ENCODE measurements at places on chromosomes 12 and 14. TPM values are rescaled to one million over a fixed set of nuclear protein-coding genes. Genes with fewer than 3 reads are reported as not detected.

DNA sequence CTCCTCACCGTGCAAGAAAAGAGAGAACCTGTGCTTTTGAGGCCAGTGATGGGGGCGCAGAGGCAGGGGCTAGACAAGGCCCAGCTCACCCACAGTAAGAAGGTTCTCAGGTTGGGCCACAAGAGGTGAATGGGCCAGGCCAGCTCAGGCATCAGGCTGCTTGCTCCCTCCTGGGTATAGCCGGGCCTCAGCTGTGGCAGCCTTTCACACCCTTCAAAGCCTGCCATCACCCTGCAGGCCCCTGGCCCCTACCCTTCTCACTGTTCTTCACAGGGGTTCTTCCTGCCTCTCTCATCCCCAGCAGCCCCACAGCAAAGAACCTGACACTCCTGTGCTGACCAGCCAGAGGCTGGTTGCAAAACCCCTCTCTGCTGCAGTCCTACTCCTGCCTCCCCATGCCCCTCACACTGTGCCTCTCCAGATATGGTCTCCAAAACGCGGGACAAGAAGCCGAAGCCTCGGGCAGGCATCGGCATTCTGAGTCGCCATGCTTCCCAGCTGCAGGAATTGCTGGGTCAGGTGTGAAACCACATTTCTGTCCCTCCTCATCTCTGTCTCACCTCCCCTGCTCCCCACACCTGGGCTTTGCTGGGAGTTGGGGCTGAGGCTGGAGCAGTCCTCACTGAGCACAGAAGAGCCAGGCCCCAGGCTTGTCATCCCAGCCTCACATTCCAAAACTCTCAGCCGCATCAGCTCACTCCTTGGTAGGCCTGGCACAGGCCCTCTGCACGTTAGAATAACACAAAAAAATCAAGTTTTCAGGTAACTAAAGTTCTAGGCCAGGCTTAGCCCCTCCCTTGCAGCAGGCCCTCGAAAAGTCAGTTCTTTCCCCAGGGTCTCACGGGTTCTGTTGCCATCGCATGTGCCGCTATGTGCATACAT is 6.9 kb upstream of the FAIM2 start:
- DNase-seq = no peak

NRXN3 gene
- total RNA-seq = not detected

GRCh38 chr14:52391881-52392615 is 77.9 kb downstream of the PTGER2 start:
- DNase-seq = no peak

OASL gene
- 19.3 TPM for total RNA-seq

GRCh38 chr12:40039598-40039997 is 66.3 kb downstream of the SLC2A13 start:
- DNase-seq = no peak

PIANP gene
- total RNA-seq = not detected

- DNase-seq = no peak
Measured at GRCh38 chr12:75784591-75784990, 247.0 kb downstream of the PHLDA1 start.

DNA sequence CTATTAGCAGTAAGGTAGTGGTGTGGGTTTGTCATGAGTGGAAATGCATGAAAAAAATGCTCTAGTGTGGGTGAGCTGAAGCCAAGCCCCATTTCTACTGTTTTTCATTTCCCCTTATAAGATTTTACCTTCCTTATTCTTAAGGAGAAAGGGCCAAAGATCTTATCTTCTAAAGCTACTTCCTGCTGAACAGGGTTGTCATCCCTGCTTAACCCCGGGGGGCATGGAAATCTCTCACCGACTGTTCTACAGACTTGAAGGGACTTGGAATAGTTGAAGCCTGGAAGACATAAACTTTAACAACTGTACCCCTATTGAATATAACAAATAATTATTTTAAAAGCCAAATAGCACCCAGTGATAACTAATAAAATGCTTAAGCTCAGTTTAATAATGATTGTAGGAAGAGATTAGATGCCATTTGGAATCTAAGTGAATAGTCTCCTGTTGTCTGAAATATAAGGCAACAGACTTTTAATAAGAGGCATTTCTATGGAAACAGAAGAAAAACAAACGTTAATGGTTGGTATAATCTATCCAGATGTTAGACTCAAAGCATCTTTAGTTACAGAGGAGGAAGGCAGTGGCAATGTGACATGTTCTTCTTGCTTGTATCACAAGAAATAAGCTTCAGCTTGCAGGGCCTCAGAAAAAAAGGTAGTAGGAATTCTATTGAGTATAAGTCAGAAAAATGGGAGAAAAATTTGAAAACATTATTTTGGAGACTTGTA is 1.8 kb upstream of the GMFB start:
- no peak for DNase-seq

GRCh38 chr14:73764406-73765280 is 50.5 kb upstream of the PNMA1 start:
- no peak for DNase-seq

SAMD4A gene
- total RNA-seq = 7.9 TPM

ADCY4 gene
- total RNA-seq = 10.7 TPM

GRCh38 chr12:6526766-6527525 is 7.4 kb upstream of the GAPDH start:
- no peak for DNase-seq

CLEC12A gene
- total RNA-seq = not detected

Data from CD4-positive, CD25-positive, alpha-beta regulatory T cell (primary cell).